ENCODE measurements at places on chromosomes 16 and 17.

GRCh38 chr17:36657390-36657762 lies 56.0 kb downstream of the MRM1 start:
- DNase-seq, result no peak

DNA sequence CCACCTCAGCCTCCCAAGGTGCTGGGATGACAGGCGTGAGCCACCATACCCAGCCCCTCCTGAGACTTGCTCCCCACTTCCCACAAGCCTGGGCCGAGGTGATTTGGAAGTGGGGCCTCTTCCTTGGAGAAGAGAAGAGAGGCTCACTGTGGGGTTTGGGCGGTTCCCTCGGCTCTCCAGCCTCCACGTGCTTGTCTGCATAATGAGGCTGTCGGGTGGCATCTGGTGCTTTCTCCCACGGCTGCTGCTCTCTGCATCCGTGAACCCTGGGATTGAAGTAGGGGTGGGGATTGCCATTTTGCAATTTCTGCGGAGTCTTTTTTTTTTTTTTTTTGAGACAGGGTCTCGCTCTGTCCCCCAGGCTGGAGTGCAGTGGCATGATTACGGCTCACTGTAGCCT lies 101.4 kb downstream of the RAP1GAP2 start:
- no peak for DNase-seq

DNA sequence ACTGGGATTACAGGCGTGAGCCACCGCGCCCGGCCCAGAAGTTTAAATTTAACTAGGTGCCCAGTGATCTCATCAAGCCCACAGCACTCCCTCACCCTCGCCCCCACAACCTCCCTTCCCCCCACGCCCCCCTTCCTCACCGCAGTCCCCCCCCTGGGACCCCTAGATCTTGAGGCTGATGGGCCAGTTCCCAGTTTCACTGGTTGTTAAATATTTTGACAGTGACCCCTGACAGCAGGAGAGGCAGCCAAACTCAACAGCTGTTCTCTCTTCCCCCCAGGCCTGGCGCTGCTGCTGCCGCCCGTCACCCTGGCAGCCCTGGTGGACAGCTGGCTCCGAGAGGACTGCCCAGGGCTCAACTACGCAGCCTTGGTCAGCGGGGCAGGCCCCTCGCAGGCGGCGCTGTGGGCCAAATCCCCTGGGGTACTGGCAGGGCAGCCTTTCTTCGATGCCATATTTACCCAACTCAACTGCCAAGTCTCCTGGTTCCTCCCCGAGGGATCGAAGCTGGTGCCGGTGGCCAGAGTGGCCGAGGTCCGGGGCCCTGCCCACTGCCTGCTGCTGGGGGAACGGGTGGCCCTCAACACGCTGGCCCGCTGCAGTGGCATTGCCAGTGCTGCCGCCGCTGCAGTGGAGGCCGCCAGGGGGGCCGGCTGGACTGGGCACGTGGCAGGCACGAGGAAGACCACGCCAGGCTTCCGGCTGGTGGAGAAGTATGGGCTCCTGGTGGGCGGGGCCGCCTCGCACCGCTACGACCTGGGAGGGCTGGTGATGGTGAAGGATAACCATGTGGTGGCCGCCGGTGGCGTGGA lies 15.6 kb downstream of the QPRT start:
- no peak for DNase-seq

DNA sequence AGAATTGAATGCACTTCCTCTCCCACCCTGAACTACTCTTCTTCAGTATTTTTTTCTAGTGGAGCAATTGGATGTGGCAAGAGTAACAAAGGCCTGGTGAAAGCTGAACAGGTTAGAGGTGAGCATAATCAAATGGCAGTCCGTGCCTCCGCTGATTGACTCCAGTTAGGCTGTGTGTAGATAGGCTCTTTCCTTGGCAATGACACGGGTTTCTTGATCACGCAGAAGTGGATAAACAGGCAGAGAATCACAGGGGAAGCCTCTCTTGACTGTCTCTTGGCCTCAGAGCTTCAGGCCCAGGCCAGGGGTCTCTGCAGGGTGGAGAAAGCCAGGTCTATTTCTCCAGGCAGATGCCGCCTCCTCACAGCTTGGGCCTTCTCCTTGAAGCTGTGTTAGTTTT lies 4.2 kb downstream of the CD300LB start:
- no peak for DNase-seq

- DNase-seq, result no peak
Observed at GRCh38 chr16:4322121-4323052, 6.5 kb downstream of the GLIS2 start.

DNA sequence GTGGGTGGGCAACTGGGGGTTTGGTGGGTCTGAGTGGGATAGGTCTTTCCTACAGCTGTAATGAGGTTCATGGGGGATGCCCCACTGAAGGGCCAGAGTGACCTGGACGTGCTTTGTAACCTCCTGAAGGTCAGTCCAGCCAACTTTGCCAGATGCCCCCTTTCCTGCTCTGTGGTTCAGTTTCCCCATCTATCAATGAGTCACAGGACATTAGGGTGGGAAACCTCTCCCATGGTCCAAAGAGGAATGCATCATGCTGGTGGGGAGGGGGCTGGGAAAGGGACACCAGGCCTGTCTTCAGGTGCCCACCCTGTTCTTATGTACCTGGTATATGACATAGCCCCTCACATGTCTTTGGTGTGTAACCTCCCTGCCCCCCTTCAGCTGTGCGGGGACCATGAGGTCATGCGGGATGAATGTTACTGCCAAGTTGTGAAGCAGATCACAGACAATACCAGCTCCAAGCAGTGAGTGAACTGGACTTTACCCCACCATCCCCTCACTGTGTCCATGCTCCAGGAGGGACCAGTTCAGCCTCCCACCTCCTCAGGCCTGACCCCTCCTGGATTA lies 24.0 kb upstream of the ALKBH5 start:
- no peak for DNase-seq

Data from NCI-H187 (cell line).